ENCODE measurements at places on chromosomes 11 and 22.
A peak's percentile ranks its signal among the peaks of the same experiment; 100 is the strongest.

DNA sequence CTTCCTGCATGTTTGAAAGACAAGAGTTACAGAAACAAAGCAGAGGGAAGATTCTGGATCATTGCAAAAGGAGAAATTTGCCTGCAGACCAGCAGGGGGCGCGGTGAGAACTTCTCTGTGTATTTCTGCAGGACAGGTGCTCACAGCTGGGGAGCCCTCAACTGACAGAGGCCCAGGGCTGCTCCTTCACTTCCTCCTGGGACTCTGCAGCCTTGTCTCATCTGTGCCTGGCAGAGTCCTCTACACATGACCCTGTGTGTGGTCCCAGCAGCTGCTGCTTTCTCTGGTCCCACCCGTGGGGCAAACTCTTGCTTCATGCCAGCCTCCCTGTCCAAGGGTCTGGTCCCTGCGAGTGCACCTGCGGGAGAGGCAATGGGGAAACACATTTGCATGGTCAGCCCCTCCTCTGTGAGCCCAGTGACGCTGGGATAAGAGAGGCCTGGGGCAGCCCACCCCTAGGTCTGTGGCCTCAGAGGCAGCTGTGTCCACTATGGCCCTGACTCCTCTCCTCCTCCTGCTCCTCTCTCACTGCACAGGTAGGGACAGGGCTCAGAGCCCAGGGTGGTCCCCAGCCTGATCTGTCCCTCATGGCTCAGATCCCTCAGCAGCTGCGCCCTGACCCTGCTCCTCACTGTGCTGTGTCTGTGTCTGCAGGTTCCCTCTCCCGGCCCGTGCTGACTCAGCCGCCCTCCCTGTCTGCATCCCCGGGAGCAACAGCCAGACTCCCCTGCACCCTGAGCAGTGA is 43.2 kb upstream of the VPREB1 start:
- peak; percentile 25 for DNase-seq

DNA sequence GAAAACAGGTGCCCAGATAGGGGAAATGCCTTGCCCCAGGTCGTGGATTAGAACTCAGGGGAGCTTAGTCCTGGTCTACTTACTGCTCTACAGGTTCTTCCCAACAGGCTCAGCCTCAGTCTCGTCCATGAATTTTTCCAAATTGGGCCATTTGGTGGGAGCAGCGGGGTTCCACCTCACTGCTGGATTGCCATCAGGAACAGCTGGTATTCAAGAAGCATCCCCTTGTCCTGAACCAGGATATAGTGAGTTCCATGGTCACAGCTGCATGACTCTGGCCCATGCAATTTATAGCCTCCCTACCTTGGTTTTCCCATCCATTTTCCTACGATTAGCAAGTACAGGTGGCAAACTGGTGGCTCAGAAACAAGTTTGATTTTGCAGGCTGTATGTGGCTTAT is 6.6 kb upstream of the UBE2L6 start:
- no peak for DNase-seq

DNA sequence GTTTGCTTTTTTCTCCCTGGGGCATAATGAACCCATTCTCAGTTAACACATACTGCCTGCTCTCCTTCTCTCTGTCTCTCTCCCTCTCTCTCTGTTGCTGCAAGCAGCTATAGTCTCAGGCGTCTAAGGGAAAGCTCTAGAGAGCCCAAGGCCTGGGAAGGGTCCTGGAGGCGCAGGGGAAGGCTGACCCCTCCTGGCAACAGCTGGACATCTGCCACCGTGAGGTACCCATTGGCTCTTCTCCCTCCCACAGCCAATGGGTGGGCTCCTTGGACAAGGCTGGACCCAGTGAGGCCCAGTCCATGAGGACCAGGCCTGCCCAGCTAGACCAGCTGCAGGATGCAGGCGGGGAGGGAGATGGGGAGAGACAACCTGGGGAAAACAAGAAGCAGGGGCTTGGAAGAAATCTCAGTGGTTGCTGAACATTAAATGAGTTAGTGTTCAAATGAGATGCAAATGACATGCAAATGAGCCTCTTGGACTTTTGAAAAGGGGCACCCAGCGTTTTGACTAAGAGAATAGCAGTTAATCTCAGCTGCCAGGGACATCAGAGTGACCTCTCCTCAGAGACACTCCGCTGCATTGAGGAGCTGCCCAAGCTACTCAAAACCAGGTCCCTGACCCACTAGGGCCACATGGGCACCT is 349.7 kb downstream of the BUD13 start:
- no peak for DNase-seq

GRCh38 chr11:107508201-107508857 is 50.7 kb upstream of the CWF19L2 start:
- DNase-seq: no peak

DNA sequence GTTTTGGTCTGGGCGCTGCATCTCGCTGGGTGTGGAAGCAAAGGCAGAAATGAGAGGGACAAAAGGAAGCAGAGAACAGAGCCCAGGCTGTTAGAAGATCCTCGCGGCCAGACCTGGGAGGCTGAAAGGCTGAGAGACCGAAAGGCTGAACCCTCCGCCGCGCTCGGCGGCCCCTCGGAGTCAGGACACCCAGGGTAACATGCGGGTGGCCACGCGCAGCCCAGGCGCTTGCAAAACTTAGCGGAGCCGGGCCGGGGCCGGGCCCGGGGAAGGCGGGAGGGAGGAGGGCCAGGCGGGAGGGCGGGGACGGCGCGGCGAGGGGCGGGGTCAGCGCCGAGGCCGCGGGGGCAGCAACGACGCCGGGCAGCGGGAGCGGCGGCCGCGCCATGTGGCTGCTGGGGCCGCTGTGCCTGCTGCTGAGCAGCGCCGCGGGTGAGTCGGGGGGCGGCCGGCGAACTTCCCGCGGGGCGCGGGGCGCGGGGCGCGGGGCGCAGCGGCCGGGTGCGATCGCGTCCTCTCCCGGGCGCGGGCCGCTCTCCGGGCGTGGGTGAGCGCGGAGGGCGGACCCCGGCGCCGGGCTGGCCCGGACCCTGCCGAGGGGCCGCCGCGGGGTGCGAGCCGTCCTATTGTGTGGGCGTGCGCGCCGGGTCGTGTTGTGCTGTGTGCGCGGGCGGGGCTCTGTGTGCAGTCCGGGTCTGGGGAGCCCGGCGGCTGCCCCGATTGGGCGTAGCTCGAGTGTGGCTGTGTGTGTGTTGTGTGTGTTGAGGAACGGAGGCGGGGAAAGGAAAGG is at the start of gene LDLRAD3:
TSS of gene LDLRAD3 (plus strand) at position 350 of the 790 bp plus-strand sequence. CDS start at position 387, 37 bp downstream.
- peak; percentile 1 for DNase-seq

DNA sequence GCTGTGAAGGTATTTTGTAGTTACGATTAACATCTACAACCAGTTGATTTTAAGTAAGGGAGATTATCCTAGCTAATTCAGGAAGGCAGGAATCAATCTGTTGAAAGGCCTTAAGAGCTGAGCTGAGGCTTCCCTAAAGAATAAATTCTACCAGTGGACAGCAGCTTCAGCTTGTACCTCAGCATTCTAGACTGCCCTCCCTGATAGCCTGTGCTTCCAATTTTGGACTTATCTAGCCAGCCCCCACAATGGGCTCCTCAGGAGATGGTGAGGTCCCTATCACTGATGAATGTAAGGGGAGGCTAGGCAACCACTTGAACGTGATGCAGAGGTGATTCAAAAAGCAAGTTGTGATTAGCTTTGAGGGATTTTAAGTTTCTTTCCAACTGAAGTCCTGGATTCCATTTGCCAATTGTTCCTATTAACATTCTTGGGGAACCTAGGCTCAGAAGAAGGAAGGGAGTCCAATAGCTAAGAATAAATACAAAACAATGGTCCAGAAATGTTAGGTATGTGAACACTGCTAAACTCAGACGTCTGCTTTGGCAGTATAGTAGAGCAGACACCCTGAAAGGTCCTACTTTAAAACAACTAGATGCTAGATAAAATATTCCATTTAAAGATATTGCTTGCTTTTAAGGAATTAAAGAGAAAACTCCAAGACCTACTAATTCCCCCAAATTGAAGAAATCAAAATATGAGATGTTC is 404.3 kb upstream of the TENM4 start:
- DNase-seq: no peak

DNA sequence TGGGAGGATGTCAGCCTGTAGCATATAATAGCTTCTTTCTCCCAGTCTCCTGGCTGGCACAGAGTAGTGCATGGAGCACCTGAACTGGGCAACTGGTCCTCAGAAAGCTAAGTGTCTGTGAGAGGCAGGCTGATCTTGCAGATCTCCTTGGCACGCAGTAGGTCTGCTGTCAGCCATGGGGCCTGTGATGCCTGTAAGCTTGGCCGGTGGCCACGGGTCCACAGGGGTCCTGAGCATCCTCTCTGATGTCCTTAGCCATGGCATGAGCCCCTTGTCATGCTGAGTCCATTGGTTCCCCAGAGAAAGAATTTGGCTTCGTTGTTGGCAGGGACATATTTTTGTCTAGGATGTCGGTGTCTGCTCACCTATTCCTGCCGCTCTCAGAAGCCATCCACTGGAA is 25.0 kb downstream of the AMPD3 start:
- DNase-seq: no peak

Data from activated T-helper 1 cell treated with Interleukin-2 at 50 U/mL for 16 hours (primary cell).